ENCODE measurements at places on chromosomes 1 and 21.

- no peaks in the 10 kb centered on the region for H3K27me3 ChIP-seq
- no peaks in the 10 kb centered on the region for H3K4me1 ChIP-seq
- H3K4me3 ChIP-seq: no peak overlapping the region
- H3K27ac ChIP-seq: no peak overlapping the region
Observed at GRCh38 chr1:220370041-220370700, 97.9 kb upstream of the RAB3GAP2 start.

- H3K36me3 ChIP-seq: no peaks in the 10 kb centered on the region
- H3K4me3 ChIP-seq: peak overlapping the region; percentile 78
- H3K4me1 ChIP-seq: peaks cover 20% of the 10 kb centered on the region
- H3K27me3 ChIP-seq: peaks cover 78% of the 10 kb centered on the region
- H3K27ac ChIP-seq: no peak overlapping the region
Observed at GRCh38 chr1:61083807-61084440, 1.6 kb downstream of the NFIA start.

- no peaks in the 10 kb centered on the region for H3K36me3 ChIP-seq
- no peak overlapping the region for H3K27ac ChIP-seq
- H3K4me3 ChIP-seq: no peak overlapping the region
- H3K4me1 ChIP-seq: peaks cover 2% of the 10 kb centered on the region
- H3K27me3 ChIP-seq: no peaks in the 10 kb centered on the region
Observed at GRCh38 chr1:161139766-161140165, 7.3 kb upstream of the DEDD start.

DNA sequence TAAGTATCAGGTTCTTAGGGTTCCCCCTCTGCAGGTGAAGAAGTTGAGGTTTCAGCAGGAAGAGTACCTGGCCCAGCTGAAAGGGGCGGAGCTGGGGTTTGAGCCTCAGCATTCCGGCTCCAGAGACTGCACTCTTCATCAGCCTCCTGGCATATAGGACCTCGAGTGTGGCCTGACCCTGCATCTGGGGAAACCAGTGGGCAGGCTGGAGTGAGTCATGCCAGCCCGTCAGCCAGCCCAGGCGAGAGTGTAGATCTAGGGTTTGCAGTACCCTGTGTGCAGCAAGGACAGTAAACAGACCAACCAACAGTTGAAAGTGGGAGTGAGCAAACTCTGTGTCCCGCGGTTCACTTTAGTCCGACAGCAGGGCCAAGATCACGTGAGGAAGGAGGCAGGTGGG, 14.1 kb downstream of the MFSD2A start:
- no peak overlapping the region for H3K4me3 ChIP-seq
- H3K27me3 ChIP-seq: no peaks in the 10 kb centered on the region
- H3K4me1 ChIP-seq: peaks cover 5% of the 10 kb centered on the region
- DNase-seq: no peak
- no peak overlapping the region for H3K27ac ChIP-seq
- H3K36me3 ChIP-seq: peaks cover 2% of the 10 kb centered on the region

GRCh38 chr1:91830242-91831131, 55.5 kb downstream of the TGFBR3 start:
- no peak overlapping the region for H3K27ac ChIP-seq
- no peak for DNase-seq

GRCh38 chr1:179126338-179127060, 44.6 kb downstream of the TOR3A start:
- peaks cover 14% of the 10 kb centered on the region for H3K36me3 ChIP-seq
- no peak overlapping the region for H3K27ac ChIP-seq
- no peak overlapping the region for H3K4me3 ChIP-seq
- H3K4me1 ChIP-seq: peaks cover 15% of the 10 kb centered on the region
